ENCODE measurements at places on chromosomes 11 and 22. TPM values are rescaled to one million over a fixed set of nuclear protein-coding genes. Genes with fewer than 3 reads are reported as not detected.

DNA sequence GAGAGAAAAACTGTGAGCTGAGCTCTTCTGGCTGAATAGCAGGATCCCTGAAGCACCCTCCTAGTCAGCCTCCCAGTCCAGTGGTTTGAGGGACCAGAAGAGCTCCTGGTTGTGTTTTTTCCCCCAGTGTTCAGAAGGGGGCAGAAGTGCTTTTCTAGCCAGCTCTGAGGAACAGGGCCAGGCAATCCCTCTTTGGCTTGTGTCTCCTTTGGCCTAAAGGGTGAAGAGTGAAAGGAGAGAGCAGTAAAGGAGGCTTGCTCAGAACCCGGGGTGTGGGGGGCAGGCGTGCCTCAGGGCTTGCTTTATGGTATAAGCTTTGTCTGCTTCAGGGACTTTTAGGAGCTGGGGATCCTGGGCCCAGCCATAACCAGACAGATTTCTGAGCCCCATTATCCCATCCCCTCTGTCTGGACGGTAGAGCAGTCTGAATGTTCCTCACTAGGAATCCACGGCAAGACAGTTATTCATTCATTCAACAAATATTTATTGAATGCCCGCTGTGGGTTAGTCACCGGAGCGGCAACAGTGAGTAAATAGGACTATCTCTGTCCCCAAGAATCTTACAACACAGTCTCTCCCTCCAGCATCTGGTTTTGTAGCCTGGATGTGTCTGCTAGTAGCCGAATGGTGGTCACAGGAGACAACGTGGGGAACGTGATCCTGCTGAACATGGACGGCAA is 14.5 kb downstream of the ACP2 start:
- no peak overlapping the region for H3K4me3 ChIP-seq
- peak overlapping the region; percentile 21 for H3K27ac ChIP-seq
- H3K36me3 ChIP-seq = peaks cover 3% of the 10 kb centered on the region
- no peak for DNase-seq
- H3K27me3 ChIP-seq = no peaks in the 10 kb centered on the region

- no peak overlapping the region for H3K4me3 ChIP-seq
- H3K27ac ChIP-seq = no peak overlapping the region
- DNase-seq = no peak
Measured at GRCh38 chr11:72389116-72389515, 45.2 kb downstream of the CLPB start.

Gene CLMP
- polyA plus RNA-seq = 0.20 TPM

Gene OR52B2
- polyA plus RNA-seq = not detected

GRCh38 chr11:3622521-3622920 is 19.3 kb downstream of the ART5 start:
- H3K36me3 ChIP-seq = no peaks in the 10 kb centered on the region
- no peak overlapping the region for H3K4me3 ChIP-seq
- no peaks in the 10 kb centered on the region for H3K27me3 ChIP-seq
- peaks cover 5% of the 10 kb centered on the region for H3K4me1 ChIP-seq
- H3K27ac ChIP-seq = no peak overlapping the region

- H3K36me3 ChIP-seq = no peaks in the 10 kb centered on the region
- DNase-seq = no peak
- H3K27ac ChIP-seq = no peak overlapping the region
- no peaks in the 10 kb centered on the region for H3K4me1 ChIP-seq
Measured at GRCh38 chr11:66905631-66906030, 48.8 kb downstream of the LRFN4 start.

- no peak overlapping the region for H3K4me3 ChIP-seq
- H3K27me3 ChIP-seq = no peaks in the 10 kb centered on the region
- no peak for DNase-seq
- H3K36me3 ChIP-seq = no peaks in the 10 kb centered on the region
Measured at GRCh38 chr11:84671325-84671999, 955.7 kb downstream of the DLG2 start.

- H3K36me3 ChIP-seq = peaks cover 16% of the 10 kb centered on the region
- no peak overlapping the region for H3K4me3 ChIP-seq
- H3K27ac ChIP-seq = peak overlapping the region; percentile 65
- no peaks in the 10 kb centered on the region for H3K4me1 ChIP-seq
Measured at GRCh38 chr22:48057116-48057835, 1294.8 kb downstream of the TBC1D22A start.

DNA sequence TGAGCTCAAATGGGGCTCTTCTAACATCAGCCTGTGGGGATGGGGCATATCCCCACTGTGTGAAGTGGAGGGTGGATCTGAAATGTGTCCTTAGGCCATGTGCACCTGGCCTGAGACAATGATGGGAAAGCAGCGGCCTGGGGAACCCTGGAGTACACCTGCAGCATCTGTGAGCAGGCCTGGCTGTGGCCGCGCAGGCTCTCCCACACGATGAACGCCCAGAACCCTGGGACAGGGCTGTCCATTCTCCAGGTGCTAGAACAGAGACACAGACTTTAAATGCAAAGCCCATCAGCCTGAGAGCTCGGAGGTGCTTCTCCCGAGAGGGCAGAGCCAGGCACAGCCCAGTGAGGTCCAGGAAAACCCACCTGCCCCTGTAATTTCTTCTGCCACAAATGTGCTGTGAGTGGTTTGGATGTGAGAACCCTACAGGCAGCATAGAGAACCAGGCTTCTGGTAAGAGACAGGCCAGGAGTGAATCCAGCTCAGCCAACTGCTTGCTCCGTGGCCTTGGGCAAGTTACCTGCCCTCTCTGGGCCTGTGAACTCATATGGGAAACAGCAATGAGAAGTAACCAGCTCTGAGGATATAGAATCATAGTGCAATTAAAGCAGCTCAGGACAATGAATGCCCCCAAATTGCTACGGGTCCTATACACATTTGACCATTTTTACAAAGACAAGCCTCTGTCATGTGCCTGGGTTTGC is 167.9 kb downstream of the SHANK2 start:
- no peak overlapping the region for H3K27ac ChIP-seq
- DNase-seq = no peak
- H3K4me1 ChIP-seq = no peaks in the 10 kb centered on the region
- peaks cover 10% of the 10 kb centered on the region for H3K27me3 ChIP-seq
- H3K36me3 ChIP-seq = no peaks in the 10 kb centered on the region
- no peak overlapping the region for H3K4me3 ChIP-seq

DNA sequence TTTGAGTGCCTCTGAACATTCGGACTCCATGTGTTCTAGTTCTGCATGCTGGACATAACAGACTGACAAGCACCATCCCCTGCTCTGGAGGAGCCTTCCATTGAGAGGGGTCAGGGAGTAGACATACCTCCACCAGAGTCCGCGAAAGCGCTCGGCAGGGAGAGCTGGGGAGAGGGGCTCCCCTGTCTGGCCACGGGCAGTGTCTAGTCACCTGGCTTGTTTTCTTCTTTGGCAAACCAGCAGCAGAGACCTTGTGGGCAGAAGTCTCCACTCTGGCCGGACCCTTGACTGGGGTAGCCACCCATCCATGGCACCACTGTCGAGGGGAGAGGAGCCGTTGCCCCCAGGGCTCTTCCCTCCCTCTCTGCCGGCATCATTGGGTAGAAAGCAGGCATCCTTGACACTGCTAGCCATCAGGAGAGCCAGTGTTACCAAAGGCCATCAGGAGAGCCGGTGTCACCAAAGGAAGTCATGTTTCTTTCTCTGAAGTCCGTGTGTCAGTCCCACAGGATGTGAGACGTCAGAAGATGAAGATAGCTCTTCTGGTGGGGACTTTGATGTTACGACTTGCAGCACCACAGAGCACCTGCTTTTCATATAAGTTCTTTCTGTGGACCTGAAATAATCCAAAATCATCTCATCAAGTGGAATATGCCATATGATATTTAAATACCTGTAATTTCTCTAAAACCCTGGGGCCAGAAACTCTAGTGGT is 305.6 kb downstream of the TBC1D22A start:
- no peak for DNase-seq
- peaks cover 7% of the 10 kb centered on the region for H3K36me3 ChIP-seq
- H3K4me3 ChIP-seq = no peak overlapping the region
- H3K4me1 ChIP-seq = peaks cover 24% of the 10 kb centered on the region
- no peak overlapping the region for H3K27ac ChIP-seq
- no peaks in the 10 kb centered on the region for H3K27me3 ChIP-seq

- no peak for DNase-seq
- no peak overlapping the region for H3K27ac ChIP-seq
- no peak overlapping the region for H3K4me3 ChIP-seq
- H3K36me3 ChIP-seq = no peaks in the 10 kb centered on the region
Measured at GRCh38 chr11:3617990-3618389, 23.8 kb downstream of the ART5 start.

Gene TTC9C
- polyA plus RNA-seq = 23.4 TPM

Gene TCN2
- polyA plus RNA-seq = 0.80 TPM

GRCh38 chr11:76208438-76209374 is 2.4 kb upstream of the WNT11 start:
- no peak overlapping the region for H3K27ac ChIP-seq
- H3K27me3 ChIP-seq = peaks cover 47% of the 10 kb centered on the region
- H3K36me3 ChIP-seq = no peaks in the 10 kb centered on the region
- H3K4me1 ChIP-seq = peaks cover 19% of the 10 kb centered on the region

Measured in naive B cell (primary cell).